ENCODE measurements at places on chromosomes 2 and 18.

DNA sequence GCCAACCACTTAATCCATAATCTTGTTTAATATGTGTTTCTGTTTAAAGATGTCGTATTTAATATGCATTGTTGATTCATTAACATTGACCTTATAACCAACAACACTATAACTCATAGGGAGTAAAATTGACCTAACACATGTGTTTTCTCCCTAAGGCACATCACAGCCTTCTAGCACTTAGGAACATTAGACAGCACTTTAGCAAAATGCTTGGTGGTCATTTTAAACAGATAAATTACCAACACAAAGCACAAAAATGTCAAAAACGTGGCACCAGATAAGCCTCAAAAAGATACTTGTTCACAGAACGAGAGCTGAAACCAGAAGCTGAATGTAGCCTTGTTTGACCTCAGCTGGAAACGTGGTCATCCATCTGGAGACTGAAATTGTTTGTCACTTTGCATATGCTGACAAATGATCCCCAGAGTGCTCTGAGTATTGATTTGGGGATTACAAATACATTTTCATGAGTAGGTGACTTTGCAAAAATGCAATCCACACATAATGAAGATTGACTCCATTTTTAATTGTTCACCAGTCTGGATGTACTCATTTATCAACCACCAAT lies 139.2 kb downstream of the CCDC102B start:
- DNase-seq: no peak

DNA sequence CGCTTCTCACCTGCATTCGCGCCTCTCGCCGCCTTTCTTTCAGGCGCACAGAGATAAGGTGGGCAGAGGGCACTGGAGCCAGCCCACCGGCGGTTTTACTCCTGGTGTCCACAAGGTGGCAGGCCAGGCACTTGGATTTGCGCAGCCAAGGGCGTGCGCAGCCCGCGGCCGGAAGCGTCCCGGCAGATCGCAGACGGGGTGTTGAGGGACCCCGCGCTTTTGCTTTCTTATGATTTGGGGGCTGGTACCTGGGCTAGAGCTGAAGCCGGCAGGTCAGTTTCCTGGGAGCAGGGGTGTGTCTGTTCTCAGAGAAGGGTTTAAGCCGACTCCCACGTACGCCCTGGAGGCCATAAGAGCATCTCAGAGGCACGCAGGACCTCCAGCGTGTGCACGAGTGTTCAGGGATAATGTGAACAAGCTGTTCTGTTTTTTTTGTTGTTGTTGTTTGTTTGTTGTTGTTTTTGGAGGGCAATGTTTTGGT lies 305.6 kb upstream of the CXCR4 start:
- DNase-seq: peak; percentile 88

DNA sequence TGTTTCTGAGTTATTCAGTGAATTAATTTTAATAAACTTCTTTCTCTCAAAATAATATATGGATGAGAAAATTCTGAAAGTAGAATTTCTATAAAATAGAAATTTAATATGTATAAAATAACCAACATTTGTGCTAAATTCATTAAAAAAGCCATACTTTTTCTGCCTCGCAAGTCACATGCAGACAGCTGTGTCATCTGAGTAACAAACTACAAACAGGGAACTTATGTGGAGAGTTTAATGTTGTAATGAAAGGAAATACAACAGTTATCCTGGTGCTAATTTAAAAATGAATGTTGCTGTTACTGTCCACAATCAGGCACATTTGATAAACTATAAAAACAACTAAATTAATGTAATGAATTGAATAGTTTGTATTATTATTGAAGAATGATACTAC lies 22.2 kb downstream of the RMDN2 start:
- DNase-seq: no peak

GRCh38 chr2:8722986-8723385 lies 41.1 kb downstream of the ID2 start:
- no peak for DNase-seq

GRCh38 chr2:126770466-126770865 lies 114.5 kb downstream of the GYPC start:
- no peak for DNase-seq

DNA sequence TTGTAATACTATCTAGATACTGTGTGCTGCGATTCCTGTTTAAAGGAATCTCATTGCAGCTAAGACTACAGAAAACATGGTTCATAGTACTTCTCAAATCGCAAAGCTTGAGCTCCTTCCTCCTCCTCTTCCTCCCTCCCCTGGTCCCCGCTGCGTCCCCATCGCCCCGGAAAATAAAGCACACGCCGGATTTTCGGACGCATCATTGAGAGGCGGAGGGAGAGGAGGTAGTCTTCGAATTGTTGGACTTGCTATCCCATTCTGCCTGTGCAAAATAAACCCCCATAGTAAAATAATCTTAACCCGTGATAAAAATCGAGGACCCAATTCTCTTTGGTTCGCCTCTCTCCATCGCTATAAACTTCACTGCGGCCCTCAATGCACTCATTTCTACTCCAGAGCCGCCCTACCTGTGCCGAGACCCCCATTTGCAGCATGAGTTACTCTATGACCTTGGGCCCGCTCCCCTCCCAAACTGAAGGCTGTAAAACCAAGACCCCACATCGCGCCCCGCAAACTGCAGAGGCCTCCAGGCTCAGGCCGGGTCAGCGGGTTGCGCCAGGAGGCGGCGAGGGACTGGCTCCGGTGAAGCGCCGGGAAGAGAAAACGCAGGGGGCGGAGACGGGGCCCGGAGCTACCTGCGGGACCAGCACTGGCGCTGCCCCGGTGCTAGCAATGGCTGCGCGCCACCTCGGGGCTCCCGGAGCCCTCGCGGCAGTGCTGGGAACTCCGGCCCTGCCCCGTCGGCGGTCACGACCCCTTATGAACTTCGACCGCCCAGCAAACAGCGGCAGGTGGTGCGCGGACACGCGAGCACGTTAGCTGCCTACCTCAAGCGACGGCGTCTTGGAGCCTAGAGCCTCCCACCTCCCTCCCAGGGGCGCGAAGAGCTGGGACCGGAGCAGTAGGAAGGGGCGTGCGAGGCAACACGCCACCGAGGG lies 649 bp downstream of the ESCO1 start:
- DNase-seq: peak; percentile 72

GRCh38 chr2:36785179-36785795 lies 88.8 kb downstream of the VIT start:
- DNase-seq: peak; percentile 74

DNA sequence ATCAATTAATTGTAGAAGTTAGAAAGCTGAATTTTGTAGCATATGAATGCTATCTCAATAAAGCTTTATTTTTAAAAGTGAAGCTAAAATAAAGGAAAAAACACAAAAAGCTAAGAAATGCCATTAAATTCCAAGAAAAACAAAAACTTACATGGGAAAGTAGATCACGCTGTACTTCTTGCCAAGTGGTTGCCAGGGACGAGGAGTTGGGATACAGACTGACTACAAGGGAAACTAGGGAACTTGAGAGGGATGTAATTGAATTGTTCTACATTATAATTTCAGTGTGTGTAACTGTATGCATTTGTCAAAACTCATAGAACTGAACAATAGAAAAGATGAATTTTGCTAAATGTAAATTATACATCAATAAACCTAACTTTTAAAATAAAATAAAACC lies 108.1 kb downstream of the DYM start:
- DNase-seq: no peak

GRCh38 chr2:223566396-223566795 lies 35.8 kb downstream of the SCG2 start:
- no peak for DNase-seq

DNA sequence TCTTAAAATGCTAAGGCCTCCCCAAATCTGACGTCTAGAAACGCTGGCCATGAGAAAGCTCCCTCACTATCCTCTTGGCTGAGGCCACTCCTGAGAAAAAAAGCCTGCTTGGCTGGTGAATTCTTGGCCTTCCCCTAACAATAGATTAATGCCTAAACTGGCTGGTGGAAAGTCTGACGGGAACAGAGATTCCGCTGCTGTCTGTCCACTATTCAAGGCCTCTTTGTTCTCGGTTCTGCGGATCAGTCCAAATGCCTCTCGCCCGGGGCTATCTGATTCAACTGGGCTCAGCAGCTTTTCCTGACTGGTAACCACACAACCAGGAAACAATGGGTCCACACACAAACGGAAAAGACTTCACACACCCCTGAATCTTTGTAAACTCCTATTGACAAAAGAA lies 27.2 kb downstream of the PXDN start:
- DNase-seq: no peak

DNA sequence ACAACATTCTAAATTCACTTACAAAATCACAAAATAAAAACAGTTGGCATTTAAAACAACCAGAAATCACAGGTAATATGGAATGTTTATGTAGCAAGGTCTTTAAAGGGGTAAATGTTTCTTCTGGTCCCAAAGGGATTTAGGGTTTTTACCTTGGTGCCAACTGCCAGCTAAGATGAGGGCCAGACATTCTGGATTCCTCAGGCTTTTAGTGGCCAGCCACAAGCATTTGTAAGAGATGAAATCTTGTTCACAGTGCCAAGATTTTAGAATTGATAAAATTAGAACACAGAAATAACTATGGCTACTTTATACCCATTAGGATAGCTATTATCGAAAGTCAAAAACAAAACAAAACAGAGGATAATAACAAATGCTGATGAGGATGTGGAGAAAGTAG lies 60.4 kb upstream of the CDKL4 start:
- no peak for DNase-seq

DNA sequence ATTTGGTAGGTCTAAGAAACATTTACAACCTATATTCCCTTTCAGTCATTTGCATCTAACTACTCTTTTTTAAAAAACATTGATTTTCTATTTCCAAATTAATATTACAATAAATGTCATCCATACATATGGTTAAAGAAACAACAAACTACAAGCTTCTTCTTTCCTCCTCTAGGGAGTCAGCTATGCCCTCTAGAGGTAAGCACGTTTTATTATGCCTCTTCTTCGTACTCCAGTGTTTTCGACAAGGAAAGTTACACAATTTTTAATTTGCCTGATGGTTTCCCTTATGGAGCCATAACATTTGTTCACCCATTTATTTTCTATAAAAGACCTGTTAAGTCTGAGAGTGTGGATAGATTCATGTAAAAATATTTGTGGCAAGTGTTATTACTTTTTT lies 183.4 kb upstream of the CDH7 start:
- DNase-seq: no peak

DNA sequence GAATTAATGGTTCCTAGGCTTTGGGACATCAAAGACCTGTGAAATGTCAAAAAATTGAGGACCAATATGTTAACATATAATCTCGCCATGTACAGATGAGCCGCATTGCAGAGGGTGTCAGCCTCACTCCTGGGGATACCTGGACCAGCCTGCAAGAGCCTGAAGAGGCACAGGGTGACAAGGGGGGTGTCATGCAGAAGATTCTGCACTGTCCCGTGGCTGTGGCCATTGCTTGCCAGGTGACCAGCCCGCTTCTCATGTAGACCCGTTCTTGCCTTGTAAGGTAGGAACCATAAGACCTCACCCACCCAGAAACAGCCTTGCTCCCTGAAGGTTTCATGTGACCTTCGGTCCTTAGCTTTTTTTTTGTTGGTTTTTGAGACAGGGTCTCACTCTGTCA lies 37.5 kb downstream of the TMEM37 start:
- DNase-seq: no peak

DNA sequence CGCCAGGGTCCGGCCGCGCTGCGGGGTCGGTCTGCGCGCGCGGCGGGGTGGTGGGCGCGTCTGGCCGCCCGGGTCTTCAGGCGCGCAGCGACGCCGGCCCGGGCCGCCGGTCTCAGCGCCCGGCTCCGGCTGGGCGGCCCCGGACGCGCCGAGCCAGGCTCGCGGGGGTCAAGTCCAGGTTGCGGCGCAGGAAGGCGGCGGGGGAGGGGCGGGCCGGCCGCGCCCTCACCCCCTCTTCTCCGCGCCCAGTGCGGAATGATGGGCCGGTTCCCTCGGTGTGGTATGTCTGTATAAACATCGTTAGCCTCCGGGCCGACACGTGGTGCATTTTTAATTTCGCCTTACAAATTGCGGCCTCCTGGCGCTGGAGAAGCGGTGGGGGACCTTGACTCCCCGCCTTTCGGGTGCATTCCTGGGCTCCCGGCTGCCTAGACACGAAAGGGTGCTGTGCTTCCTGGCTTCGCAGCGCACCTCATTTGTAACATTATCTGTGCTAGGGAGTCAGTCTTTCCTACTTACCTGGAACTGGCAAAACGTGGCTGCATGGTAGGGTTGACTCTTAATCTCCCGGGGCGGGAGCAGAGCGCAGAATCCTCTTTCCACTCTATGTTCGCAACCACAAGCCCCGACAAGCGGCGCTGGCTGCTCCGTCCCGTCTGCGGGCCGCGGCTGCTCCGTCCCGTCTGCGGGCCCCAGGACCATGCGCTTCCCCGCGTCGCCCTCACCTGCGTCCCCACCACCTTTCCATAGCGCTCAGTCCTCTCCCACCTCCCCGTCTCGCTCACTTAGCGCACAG lies 69.0 kb downstream of the CTAGE1 start:
- DNase-seq: peak; percentile 68

DNA sequence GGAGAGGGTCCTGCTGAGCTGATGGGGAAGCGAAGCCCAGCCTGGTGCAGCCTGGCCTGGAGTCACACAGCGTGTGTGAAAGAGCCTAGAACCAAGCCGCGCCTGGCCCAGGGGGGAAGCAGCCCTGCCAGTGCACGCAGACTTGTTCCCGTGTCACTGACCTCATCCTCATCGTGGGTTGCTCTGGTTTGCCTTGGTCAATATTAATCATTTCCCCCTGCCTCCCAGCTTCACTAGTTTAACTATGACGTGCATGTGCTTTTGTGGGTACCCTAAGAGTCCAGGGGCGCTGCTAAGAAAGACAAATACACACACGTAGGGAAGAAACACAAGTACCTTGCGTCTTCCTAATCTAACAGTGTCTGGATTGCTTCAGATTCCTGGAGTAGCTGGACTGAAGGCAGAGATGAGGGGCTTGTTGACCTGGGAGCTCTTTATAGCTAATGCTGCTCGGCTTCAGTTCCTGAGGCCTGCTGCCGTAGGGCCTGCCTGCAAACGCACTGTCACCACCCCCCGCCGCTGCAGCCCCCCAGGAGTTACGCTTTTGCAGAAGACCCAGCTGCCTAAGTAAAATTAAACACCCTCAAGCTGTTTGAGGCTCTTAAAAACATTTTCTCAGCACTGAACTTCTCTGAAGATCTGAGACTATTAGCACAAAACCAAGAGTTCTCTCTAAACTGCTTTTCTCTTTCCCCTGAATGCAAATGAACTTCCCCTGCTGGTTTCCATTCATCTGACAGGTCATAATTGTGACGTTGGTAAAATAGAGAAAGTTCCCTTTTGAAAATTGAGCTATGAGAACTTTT lies 159.2 kb downstream of the FAM210A start:
- no peak for DNase-seq

- no peak for DNase-seq
Measured at GRCh38 chr2:133726973-133727372, 158.7 kb upstream of the NCKAP5 start.

GRCh38 chr2:39523308-39524044 lies 86.4 kb upstream of the MAP4K3 start:
- DNase-seq: no peak
